ENCODE measurements at places on chromosomes 5 and 9.

DNA sequence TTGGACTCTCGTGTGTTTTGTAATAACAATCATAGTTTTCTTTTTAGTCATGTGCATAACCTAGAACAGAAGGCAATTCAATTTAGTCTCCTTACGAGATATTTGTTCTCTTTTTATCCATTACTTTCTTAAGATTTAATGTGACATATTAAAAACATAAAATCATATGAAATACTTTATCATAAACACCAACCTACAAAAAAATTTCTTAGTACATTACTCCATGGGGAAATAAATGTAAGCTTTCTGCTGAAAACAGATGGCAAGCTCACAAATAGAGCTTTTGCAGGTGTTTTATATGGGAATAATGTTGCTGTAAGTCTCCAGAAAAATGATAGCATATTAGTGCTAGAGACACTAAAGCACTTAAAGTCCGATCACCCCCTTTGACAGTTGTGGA lies 1035.2 kb upstream of the ARRDC3 start:
- no peak for DNase-seq

GRCh38 chr5:113452941-113453340 lies 18.2 kb upstream of the TSSK1B start:
- DNase-seq, result no peak

GRCh38 chr9:133647765-133648469 lies 11.8 kb downstream of the DBH start:
- no peak for DNase-seq

DNA sequence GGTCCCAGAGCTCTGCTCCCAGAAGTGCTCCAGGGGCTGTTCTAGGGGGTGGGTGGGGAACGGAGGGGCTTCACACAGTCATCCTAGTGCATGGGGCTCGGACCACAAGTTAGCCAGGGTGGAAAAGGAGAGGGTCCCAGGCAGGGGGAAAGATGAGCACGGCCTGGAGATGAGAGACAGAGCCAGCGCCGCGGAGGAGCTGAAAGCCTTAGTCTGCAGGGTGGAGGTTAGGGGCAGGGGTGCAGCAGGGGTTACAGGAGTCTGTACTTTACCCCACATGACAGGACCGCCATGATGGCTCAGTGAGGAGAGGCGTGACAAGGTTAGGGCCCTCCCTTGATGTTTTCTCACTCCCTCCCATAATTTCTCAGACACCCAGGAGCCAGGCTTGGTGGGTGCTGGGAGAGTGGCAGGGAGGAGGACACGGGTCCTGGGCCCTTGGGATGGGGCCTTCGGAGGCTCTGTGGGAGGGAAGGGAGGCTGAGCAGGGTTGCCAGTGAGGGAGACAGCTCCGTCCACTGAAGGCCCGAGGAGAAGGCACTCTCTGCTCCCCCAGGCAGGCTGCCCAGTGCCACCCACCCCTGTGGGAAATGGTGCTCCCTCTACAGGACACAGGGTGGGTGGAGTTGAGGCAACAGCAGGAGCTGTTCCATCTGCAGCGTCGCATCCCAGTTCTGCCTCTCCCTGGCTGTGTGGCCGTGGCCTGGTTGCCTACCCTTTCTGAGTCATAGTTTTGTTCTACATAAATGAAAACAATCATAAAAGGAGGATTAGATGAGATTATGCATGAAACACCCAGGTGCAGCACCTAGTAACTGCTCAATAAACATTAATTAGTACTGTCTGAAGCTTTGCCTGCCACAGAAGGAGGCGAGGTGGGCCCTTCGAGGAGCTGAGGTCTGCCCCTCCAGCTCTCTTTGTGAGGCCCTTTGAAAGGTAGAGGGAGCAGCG lies 66.2 kb downstream of the NDST1 start:
- DNase-seq, result no peak

- no peak for DNase-seq
These were observed 5.1 kb upstream of the C5orf46 start for GRCh38 chr5:147911427-147911826.

- no peak for DNase-seq
These were observed 280.5 kb downstream of the TUSC1 start for GRCh38 chr9:25397746-25398145.

DNA sequence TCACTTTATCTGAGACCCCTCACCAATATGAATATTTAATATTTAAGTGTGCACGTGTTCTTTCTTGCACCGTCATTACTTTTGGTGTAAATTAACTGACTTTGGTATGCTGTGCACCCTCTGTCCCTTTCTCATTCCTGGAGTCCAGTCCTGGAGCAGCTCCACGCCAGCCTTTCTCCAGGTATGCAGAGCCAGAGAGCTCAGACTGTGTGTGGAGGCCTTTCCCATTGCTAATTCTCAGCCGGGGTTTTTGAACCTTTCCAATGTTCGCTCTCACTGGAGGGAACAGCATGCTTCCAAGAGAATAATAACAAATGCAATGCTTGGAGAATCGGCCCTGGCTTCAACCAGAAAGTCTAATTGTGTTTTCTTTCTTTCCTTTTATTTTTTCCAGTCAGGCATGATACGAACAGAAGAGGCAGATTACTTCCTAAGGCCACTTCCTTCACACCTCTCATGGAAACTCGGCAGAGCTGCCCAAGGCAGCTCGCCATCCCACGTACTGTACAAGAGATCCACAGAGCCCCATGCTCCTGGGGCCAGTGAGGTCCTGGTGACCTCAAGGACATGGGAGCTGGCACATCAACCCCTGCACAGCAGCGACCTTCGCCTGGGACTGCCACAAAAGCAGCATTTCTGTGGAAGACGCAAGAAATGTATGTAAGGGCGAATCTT lies 41.7 kb downstream of the ADAMTS16 start:
- no peak for DNase-seq

DNA sequence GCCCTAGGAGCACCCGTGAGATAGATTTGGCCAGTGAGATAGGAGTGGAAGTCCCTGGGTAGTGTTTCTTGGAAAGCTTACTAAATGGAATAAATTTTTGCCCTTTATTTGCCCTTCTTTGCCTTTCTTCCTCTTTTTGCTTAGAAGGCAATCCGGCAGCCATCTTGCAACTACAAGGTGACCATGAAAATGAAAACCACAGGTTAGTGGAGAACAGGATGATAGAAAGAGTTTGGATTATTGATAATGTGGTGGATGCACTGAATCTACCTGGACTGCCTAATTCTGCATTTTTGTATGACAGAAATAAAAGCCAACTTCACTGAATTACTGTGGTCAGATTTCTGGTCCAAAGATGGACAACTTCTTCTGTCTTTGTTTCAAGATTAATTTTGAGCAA lies 33.2 kb downstream of the TARS1 start:
- DNase-seq, result no peak

- DNase-seq, result no peak
These were observed 119.8 kb downstream of the C9orf50 start for GRCh38 chr9:129500863-129501770.

DNA sequence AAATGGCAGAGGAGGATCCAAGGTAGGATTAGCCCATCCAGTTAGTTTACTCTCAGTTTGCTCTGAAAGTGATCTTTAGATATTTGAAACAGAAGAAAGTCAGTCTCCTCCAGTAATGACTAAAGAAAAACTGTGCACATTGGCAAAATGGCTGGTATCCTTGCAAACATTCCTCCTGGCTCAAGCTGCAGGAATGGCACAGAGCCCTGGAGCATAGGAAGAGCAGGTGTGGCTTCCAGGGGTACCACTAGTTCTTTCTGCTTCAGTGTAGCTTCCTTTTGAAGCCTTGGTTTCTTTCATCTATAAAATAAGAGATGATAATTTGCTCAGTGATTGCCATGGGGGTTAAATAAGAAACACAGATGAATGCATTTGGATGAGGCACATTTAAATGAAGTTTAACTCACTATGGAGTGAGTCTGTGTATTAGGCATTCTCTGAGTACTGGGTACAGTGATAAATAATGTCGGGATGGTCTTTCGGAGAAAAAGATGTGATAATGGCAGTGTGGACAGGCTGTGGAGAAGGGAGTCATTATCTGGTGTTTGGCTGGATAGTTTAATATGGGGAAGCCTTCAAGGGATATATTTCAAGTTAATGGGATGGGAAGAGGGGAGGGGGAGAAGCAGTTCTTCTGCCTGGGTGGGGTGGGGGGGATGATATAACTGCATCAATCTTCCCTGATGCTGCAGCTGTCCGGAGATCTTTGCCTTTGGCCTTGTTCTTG lies 217.3 kb upstream of the KLF4 start:
- no peak for DNase-seq

DNA sequence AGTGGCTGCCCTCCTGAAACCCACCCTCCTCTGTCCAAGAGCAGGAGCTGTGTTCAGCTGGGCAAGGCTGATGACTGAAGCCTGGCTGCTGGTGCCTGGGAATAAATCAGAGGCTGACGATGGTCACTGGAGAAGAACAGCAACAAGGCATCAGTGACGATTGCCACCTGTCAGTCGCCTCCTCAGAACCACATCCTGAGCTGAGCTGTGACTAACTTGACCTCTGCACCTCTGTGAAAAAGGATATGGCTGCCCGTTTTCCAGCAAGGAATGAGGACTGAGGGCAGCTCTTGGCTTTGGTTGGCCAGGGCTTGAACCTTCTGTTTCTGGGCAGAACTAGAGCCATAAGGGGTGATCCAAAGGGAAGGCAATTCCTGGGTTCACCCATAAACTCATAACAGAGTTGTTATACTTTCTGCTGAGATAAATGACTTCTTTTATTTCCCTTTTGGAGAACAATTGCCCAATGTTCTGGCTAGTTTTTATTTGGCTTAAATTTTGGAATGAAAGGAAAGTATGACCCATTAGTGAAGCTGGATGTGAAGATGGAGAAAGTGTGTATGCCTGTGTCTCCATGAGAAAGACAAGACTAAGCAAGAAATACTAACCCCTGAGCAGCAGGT lies 40.1 kb downstream of the TRIP13 start:
- no peak for DNase-seq

GRCh38 chr5:57598097-57598496 lies 115.5 kb upstream of the ACTBL2 start:
- no peak for DNase-seq

GRCh38 chr9:105257809-105258208 lies 13.4 kb downstream of the SLC44A1 start:
- no peak for DNase-seq

- no peak for DNase-seq
These were observed 70.3 kb upstream of the MAP1B start for GRCh38 chr5:72036951-72037350.

DNA sequence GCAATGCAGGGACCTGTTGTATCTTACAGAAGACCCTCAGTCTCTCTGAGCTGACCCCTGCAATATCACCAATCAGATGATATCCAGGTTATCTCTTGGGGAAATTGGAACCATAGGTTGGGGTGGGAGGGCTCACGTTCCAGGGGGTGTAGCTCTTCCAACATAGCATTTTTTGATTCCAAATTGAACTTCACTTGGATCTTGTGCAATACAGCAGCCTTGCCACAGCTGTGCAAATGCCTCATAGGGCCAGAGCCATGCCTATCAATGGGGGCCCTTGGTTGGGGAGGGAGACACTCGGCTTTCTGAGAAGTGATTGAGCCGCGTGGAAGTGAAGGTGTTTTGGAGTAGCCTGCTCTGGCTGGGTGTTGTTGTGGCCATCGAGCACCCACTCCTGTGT lies 117.2 kb upstream of the PITX1 start:
- DNase-seq, result no peak
